ENCODE measurements at places on chromosomes 2 and 18.

DNA sequence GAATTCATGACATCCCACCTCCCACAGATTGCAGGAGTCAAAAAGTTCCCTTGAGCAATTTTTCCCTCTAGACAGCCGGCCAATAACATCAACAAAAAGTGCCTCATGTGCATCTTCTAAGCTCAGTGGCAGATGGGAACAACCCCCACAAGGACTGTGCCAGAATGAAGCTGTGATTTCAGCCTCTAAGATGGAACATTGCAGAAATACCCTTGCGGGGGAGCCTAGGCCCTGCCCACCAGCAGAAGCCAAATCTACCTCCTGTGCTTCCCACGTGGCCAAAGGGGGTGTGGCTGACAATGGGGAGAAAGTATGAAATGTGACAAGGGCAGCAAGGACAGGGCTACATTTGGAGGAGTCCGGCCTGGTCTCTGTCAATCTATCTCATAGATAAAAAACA is 482.3 kb downstream of the TGIF1 start:
- no peak for DNase-seq

GRCh38 chr2:58638256-58638805 is 397.2 kb upstream of the FANCL start:
- no peak for DNase-seq

DNA sequence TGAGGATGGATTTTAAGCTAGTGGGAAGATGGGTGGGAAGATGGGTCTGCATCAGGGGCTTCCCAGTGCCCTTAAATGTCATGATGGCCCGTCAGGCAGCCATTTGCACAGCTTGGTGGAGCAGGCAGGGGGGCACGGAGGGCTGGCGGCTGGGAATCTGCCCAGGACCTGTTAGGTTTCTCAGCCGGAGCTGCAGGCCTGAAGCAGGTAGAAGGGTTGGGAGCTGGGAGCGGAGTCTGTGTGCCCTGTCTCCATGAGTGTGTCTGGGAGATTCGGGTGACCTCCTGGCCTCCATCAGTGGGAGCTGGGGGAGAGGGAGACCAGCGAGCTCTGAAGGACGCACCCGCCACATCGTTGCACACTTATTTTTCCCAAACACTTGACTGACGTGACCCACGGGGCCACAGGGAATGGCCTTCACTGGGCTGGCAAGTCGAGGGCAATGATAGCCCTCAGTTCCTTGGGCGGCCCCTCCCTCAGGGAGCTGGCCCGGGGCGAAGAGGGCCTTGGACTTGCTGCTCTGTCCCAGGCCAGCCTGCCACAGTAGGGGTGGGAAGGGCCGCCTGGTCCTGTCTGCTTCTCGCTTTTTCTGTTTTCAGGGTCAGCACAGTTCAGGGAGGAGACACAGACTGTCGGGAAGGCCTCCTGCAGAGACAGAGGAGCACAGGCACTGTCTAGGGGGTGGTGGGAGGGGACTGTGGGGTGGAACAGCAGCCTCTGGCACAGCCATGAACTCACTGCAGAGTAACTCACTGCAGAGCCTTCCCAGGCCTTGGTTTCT is 236.8 kb downstream of the ZBTB7C start:
- DNase-seq: no peak

GRCh38 chr2:63344575-63345284 is 243.5 kb downstream of the WDPCP start:
- DNase-seq: no peak

DNA sequence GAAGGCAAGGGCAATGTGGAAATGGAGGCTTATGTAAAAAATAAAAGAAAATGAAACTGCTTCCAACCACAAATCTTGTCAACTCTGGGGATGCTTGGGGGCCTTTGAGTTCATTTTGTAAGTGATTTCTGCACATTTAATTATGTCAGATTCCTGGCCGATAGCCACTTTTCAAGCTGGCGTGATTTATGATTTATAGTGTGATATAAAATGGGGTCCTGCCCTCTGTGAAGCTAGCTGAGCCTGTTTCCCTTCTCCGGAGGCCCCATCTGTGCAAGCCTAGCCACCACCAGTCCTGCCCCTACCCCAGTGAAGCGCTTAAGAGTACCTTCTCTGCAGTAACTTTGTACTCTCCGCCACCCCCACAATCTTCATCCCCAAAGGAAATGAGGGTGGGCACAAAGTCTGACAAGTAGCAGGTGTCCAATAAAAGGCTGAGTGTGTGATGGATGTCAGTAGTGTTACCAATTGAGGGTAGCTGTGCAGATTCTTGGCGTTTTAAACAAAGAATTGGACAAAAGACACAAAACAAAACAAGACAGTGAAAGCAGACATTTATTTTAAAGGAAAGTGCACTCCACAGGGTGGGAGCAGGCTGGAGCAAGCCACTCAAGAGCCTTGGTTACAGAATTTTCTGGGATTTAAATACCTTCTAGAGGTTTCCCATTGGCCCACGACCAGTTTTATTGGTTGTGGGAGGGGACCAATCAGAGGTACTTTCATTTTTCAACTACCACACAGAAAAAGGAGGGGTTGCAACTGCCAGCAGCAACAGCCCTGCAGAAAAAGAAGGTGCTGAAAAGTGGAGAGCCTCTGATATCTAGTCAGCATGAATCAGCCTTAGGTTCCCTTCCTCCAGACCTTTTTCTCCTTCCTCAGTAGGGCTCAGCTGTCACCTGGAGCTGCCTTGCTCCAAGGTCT is 39.0 kb upstream of the SIX3 start:
- peak; percentile 21 for DNase-seq

DNA sequence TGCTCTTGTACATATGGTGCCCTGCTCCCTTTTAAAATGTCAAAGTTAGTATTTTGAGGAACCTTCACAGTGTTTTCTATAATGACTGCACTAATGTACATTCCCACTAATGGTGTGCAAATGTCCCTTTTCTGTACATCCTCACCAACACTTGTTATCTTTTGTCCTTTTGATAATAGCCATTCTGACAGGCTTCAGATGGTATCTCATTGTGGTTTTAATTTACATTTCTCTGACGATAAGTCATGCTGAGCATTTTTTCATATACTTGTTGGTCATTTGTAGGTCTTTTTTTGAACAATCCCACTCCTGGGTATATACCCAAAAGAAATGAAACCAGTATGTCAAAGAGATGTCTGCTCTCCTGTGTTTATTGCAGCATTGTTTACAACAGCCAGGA is 268.3 kb downstream of the FBXO15 start:
- DNase-seq: no peak

DNA sequence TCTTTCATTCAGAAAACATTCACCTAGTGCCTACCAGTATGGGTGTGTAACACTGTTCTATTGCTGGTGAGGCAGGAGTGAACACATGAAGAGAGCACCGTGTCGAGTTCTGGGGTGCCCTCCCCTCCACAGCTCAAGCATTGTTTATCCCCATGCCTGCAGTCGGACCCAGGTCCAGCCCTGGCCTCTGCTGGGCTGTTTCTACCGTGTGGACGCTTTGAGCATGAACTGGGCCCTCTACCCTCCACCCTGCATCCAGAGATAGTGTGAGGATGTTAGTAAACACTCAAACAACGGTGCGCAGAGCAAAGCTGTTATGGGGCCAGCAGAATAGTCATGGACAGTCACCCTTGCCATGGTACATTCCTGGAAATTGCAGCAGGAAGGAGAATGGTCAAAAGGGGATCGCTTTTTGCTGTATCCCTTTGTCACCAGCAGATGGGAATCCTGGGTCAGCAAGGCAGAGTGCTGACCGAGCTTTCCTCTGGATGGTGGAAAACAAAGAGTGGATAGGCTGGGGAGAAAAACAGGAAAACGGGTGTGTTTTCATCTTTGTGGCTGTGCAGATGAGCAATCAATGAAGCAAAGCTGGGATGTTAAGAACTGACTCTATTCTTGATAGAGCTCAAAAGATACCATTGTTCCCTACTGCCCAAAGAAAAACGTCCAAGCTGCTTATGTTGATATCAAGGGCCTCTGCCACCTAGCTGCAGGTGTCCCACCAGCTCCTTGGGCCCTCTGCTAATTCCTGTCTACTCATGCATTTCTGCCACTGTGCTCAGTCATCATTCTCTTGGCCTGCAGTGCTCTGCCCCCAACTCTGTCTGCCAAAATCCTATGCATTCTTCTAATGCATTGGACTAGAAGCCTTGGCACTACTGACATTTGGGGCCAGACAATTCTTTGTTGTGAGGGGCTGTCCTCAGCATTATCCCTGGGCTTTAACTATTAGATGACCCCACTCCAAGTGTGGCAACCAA is 38.7 kb downstream of the REEP1 start:
- no peak for DNase-seq

DNA sequence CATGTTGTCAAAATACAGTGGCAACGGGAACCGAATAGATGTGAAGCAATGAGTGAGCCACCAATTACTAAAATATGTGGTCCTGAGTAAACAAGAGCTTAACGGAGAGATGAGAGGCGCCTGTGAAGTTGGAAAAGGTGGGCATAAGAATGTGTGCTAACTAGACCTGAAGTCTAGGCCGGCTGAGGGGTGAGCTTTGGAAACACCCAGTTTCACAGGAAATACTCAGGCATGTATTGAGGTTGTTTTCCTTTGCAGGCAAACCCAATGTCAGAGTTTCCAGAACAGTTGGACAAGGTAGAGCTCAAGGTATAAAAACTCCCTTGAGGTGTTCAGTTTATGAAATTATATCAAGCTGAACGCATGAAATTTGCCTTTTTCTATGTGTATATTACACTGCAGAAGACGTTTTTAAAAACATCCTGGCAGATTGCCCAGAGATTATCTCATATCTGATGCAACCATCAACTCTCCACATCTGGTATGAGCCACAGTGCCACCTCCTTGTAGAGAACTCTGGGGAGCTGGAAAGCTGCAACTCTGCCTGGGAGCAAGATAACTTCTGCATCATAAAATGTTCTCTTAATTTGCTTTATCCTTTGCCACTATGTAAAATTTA is 3.9 kb upstream of the WDSUB1 start:
- DNase-seq: no peak

- peak; percentile 85 for DNase-seq
Observed at GRCh38 chr2:65435625-65436168, 3.3 kb upstream of the SPRED2 start.

GRCh38 chr2:62034715-62035114 is 129.2 kb downstream of the COMMD1 start:
- no peak for DNase-seq

DNA sequence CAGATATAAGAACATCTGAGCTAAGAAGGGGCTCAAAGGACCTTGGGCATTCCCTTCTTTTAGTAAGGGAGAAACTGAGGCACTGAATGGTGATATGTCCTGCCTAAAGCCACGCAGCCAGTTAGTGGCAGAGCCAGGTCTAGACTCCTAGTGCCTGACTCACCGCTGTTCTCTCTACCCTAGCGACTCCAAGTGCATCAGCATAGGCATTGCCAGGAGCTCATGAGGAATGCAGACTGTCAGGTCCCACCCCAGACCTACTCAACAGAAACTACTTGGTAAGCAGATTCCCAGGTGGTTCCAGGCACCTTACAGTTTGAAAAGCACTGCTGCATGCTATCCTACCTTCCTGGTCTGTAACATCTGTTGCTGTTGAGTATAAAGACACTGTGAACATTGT is 158.9 kb downstream of the MSH2 start:
- no peak for DNase-seq

- DNase-seq: peak; percentile 38
Observed at GRCh38 chr2:95274291-95275150, at the start of gene PROM2. TSS of gene PROM2 (plus strand) at chr2:95274449. CDS start at chr2:95274586, 137 bp downstream.

DNA sequence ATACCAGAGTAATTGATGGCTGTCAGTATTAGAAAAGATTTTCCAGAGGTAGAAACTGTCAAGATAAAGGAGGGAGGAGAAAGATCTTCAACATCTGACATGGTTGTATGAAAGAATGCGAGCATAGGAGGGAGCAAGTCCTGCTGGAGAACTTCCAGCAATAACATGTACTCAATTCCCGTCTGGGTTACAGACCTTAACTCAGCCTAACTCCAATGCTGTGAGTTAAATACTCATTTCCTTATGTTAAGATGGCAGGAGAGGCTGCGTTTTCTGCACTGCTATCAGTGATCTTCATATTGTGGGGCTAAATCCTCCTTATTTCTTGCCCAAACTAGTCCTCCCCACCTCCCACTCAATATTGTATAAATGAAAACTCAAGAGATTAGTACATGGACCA is 6.7 kb upstream of the CERS6 start:
- DNase-seq: no peak

DNA sequence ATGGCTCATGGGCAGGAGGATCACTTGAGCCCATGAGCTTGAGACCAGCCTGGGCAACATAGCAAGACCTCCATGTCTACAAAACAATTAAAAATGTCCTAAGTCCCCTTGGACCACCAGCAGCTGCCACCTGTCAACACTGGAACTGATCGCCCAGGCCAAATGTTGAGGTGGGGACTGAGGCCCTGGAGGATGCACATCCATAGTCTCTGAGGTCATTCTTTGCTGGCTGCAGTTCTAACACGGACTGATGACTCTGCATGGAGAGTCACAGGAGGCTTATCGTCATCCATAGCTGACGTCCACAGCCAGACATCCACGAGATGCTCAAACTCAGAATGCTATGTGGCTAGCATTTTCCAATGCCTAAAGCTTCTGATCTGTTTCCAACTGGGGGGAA is 151.3 kb downstream of the BCL2 start:
- no peak for DNase-seq

DNA sequence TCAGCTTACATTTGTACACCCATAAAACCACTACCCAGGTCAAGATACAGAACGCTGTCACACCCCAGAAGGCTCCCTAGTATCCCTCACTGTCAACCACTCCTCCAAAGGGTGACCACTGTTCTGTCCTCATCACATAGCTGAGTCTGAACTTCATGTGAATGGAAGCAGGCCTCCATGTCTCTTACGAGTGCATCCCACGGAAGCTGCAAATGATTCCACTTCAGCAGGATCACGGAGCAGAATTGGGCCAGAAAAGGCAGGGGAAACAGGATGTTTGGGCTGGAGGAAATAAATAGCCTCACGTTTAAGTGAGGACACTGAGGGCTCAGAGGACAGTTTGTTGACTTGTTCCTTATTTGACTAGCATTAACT is 38.4 kb downstream of the LBH start:
- no peak for DNase-seq

DNA sequence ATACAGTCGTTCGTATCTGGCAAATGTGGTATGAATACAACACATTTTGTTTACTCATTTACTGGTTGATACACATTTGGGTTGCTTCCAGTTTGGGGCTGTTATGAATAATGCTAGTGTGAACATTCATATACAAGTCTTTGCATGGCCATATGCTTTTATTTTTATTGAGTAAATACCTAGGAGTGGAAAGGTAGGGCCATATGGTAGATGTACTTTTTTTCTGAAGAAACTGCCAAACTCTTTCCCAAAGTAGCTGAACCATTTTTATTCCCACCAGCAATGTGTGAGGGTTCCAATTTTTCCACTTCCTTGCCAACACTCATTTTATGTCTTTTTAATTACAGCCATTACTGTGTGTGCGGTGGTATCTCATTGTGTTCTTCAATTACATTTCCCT is 496.2 kb upstream of the NRXN1 start:
- no peak for DNase-seq

GRCh38 chr2:108401800-108402199 is 24.0 kb downstream of the SULT1C4 start:
- DNase-seq: no peak

DNA sequence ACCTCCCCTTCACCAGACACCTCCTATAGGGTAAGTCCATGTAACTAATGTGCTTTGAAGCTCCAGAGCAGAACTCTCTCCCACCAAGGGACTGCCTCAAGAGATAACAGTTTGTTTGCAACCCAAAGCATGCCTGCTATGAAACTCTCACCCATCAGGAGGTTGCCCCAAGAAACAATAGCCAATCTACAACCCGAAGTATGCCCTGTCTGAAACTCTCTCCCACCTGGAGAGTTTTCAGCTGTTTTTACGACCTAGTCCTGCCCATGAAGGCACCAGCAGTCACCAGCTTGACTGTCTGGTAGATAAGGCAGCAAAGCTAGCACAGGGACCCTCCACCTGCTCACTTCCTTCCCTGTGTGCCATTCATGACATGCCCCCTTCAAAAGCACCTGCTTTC is 533.9 kb upstream of the CRIM1 start:
- no peak for DNase-seq
